Activated naive CD4-positive, alpha-beta T cell (primary cell): ENCODE measurements at places on chromosomes 7 and 10.

DNA sequence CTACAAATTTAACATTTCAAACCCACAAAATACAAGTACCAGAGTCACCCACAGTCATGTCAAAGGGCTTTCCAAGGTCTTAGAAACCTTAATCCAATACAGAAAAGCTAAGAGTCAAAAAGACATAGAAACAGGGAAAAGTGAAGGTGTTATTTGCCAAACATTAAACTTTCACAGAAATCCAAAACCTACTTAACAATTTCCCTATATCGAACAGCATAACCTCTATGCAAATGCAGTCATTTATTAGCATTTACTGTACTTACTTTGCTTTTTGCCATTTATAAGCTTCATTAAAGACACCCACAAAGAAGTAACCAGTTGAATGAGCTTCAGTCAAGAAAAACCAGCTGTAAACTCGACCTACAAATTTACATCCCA, 1.6 kb downstream of the PANK1 start:
- no peak for DNase-seq

DNA sequence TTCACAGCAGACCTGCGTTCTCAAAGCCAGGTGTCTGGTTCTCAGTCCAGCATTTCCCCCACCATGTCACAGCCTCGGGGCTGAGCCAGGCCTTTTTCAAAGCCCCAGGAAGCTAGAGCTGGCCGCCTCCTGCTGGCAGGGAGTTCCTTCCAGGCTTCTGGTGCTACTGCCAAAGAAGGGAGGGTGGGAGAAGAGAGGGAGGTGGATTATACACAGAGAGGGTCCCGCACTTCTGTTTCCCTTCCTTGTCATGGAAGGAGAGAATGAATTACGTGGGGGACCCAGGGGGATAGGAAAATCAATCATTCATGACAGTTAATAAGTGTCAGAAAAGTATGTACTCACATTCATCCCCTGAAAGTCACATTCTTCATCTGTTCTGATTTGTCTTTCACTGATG, 600 bp upstream of the LGI1 start:
- DNase-seq, result no peak

- DNase-seq, result no peak
Measured at GRCh38 chr10:64148607-64149006, 627.4 kb downstream of the REEP3 start.

GRCh38 chr10:100894589-100895294, 18.0 kb upstream of the SLF2 start:
- DNase-seq, result no peak

DNA sequence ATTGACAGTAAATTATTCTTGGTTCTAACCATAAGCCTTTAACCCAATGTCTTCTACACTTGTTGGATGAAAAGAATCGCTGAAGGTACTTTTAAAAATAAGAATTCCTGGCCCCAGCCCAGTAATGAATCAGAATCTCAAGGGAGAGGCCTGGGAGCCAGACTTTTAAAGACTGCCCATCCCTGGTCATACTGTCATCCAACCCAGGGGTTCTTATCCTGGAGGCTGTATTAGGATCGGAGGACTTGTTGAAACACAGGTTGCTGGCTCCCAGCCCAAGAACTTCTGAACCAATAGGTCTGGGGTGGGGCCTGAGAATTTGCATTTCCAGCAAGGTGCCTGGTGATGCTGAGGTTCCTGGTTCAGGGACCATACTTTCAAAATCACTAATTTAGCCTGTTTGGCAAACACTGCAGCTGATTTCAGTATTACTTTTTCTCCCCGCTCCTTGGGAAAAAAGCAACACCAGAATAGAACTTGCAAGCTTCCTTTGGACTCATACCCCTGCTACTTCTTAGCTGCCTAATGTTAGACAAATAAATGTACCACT, 79.5 kb upstream of the FAM133B start:
- no peak for DNase-seq

GRCh38 chr7:13731643-13732042, 257.8 kb downstream of the ETV1 start:
- DNase-seq, result no peak

- no peak for DNase-seq
Measured at GRCh38 chr7:16999541-17000267, 117.9 kb upstream of the AGR3 start.

- no peak for DNase-seq
Measured at GRCh38 chr7:78435355-78435754, 636.8 kb downstream of the PHTF2 start.

DNA sequence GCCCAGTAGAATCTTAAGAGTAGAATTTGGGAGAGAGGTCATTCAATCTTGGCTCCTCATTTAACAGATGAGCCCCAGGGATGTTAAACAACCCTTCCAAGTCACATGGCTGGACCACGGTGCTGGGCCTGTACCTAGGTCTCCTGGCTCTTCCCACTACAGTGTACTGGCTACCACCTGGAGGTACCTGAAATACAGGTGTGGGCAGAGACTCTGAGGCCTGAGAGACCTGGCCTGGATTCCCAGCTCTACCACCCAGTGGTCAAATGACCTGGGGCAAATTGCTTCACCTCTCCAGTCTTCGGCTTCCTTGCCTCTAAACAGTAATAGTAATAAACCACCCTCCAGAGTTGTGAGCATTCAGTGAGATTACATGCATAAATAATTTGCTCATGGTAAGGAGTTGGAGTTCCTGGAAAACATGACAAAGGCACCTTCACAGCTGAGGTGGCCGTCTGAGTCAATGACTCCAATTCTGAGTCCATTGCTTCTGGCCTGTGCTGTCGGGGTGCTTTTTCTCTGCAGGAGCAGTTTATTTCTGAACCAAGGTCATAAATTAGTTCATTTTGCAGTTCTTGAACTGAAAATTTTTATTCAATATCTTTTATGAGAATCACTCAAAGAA, 2.7 kb downstream of the GOT1 start:
- no peak for DNase-seq

DNA sequence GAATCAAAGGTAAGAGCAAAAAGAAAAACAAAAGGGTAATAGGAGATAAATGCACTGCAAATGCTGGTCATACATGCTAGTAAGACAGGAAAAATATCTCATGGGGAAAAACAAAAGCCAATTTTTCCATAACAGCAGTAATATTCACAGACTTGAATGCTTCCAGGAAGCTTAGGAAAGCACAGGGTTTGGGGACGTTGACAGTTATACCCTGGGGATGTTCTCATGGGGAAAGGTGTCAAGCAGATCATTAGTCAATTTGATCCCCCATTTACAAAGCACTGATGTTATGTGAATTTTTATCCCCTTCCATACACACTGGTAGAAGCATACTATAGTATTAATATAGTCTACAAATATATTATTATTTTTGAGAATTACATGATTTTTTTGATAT, 232.7 kb downstream of the SORCS1 start:
- no peak for DNase-seq

- DNase-seq, result no peak
Measured at GRCh38 chr10:8576911-8577310, 522.4 kb downstream of the GATA3 start.

- DNase-seq, result no peak
Measured at GRCh38 chr7:147485660-147486210, 1104.8 kb upstream of the C7orf33 start.
